ENCODE measurements at places on chromosomes 7 and 10. TPM values are rescaled to one million over a fixed set of nuclear protein-coding genes. Genes with fewer than 3 reads are reported as not detected.

ZNF727 gene
- total RNA-seq, result not detected

- DNase-seq, result no peak
Measured at GRCh38 chr10:31194986-31195385, 124.0 kb upstream of the ZEB1 start.

- DNase-seq, result no peak
Measured at GRCh38 chr7:131077735-131078134, 249.9 kb upstream of the MKLN1 start.

- no peak for DNase-seq
Measured at GRCh38 chr7:54904986-54905385, 113.8 kb upstream of the EGFR start.

- no peak for DNase-seq
Measured at GRCh38 chr7:149196705-149197171, 1.4 kb downstream of the ZNF282 start.

GRCh38 chr10:71486484-71487114 is 89.9 kb downstream of the CDH23 start:
- no peak for DNase-seq

GRCh38 chr7:151857412-151857811 is 19.5 kb downstream of the PRKAG2 start:
- DNase-seq, result no peak

DNA sequence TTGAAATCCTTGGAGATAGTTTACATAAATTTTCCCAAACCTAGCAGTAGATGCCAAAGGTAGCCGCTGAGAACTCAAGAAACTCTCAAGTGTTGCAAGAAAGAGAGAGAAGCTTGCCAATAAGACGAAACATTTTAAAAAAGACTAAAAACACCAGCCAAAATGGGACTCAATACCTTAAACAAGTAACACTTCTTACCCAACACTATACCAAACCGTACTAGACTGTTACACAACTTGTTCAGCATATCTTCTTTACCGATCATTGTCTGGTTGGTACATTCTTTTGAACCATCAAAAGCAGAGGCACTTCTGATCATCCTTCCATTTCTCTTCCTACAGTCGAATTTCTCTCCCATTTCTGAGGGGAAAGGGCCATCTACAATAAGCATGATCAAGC is 4.8 kb upstream of the PTPN12 start:
- no peak for DNase-seq

- peak; percentile 30 for DNase-seq
Measured at GRCh38 chr10:5888843-5889623, 660 bp downstream of the ANKRD16 start.

- DNase-seq, result no peak
Measured at GRCh38 chr7:147197006-147197405, 1080.4 kb downstream of the CNTNAP2 start.

DNA sequence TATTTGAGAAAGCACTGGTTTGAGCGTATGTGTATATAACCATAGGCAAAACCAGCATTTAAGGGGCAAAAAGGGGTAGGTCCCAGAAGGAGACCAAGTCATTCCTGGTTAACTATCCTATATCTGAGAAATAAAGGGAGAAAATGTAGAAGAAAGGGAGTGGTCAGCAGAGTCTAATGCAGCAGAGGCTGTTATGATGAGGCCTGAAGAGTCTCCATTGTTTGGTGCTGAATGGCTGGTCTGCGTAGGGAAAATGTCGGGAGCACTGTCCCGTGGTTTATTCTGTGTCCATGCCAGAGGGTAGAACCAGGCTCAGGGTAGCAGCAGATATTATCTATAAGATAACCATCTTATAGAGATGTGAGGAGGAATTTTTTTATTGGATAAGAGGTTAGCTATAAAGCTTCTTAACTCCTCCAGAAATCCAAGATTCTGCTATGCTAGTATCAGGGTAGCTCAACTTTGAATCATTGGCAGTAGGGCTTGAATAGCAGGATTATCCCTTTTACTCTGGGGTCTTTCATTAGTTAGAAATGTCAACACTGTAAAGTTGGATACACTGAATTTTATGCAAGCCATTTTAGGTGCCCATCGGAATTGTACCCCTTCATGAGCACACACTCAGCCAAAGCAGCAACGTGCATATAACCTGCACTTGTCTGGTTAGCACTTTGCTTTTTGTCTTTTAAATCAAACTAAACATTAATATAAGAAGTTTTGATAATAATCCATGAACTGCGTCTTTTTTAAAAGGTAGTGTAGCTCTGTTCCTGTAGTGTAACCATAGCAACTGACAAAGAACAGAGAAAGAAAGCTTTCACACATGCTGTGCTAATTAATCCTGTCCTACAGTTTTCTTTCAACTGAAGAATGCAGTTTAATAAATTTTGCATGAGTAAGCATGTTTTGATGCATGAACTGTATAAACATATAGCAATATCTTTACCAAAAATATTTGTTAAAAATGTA is 312.0 kb upstream of the FZD1 start:
- no peak for DNase-seq
